ENCODE measurements at places on chromosomes 13 and 19.

DNA sequence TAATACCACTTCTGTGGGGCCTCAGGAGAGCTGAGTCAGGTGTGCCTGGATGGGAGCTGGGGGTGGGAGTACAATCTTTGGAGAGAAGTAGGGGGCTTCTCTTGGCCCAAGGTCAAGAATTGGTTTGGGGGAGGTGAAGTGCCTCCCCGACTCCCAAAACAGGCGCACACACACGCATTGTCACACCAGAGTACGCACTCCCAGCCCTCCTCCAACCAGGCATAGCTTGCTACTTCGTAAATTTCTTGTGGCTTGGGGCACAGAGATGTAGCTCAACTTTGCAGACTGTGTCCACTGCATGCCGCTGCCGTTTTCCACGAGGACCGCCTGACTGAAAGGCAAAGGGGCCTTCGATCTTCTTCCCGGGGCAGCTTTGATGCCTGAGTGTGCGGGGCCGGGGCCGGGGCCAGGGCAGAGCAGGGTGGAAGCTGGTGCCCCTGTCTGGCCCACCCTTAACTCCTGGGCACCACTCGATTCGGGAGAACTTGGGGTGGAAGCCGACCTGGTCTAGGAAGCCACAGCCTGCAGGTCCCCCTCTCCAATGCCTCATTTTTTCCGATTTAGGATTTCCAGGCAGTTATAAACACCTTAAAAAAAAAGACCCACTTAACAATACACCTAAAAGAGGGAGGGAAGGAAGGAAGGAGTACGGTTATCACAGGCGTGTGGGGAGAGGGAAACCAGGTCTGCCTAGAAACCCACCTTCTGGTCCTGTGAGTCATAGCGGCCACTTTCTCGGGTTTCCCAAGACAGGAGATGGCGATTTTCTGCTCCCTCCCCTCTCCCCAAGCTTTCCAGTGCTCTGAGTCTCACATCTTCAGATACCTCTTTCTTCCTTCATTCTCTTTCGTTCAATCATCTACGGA lies 5.8 kb upstream of the TSHZ3 start:
- H3K4me3 ChIP-seq = peak overlapping the region; percentile 5
- no peak overlapping the region for H3K27ac ChIP-seq
- no peak for DNase-seq
- peaks cover 95% of the 10 kb centered on the region for H3K27me3 ChIP-seq
- peaks cover 42% of the 10 kb centered on the region for H3K4me1 ChIP-seq
- peaks cover 11% of the 10 kb centered on the region for H3K36me3 ChIP-seq

GRCh38 chr19:1861599-1862031 lies 1.8 kb downstream of the KLF16 start:
- H3K27me3 ChIP-seq = no peaks in the 10 kb centered on the region
- no peak for DNase-seq
- peaks cover 19% of the 10 kb centered on the region for H3K4me1 ChIP-seq
- H3K27ac ChIP-seq = peak overlapping the region; percentile 97
- peak overlapping the region; percentile 99 for H3K4me3 ChIP-seq

DNA sequence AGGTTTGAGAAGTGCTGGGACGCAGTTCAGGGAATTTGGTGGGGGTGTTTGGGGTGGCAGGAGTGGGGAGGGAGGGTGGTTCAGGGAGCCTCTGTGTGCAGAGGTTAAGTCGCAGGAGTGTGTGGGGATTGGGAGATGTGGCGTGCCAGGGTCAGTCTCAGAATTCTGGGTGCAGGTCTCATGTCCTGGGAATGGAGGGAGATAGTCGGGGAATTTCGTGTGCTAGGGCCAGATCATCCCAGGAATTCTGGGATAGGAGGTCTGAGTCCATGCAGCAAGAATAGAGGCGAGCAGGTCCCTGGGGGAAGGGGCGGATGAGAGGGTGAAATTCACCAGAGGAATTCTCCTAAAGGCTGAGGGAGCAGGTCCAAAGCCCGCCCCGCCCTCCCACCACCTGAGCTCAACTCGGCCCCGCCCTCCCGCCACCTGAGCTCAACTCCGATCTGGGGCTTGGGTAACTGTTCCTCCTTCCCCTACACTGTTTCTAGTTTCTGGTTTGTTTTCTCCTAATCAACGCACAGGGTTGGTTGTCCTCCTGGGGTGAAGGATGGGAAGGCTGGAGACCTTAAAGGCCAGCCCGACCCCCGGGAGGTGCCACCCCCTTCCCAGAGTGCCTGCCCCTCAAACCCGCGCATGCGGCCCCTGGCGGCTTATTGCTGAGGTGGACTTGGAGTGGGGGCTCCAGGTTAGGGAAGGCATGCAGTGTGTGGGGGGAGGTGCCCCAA lies 15.2 kb downstream of the KCNC3 start:
- peaks cover 69% of the 10 kb centered on the region for H3K27me3 ChIP-seq
- peaks cover 14% of the 10 kb centered on the region for H3K4me1 ChIP-seq
- H3K4me3 ChIP-seq = no peak overlapping the region
- DNase-seq = no peak
- H3K27ac ChIP-seq = no peak overlapping the region

- no peaks in the 10 kb centered on the region for H3K27me3 ChIP-seq
- no peaks in the 10 kb centered on the region for H3K36me3 ChIP-seq
- H3K27ac ChIP-seq = no peak overlapping the region
- H3K4me1 ChIP-seq = no peaks in the 10 kb centered on the region
Measured at GRCh38 chr13:78254113-78254512, 335.5 kb upstream of the EDNRB start.
